Renal pelvis (tissue), 12 donors: ENCODE measurements at places on chromosomes 4 and X.

DNA sequence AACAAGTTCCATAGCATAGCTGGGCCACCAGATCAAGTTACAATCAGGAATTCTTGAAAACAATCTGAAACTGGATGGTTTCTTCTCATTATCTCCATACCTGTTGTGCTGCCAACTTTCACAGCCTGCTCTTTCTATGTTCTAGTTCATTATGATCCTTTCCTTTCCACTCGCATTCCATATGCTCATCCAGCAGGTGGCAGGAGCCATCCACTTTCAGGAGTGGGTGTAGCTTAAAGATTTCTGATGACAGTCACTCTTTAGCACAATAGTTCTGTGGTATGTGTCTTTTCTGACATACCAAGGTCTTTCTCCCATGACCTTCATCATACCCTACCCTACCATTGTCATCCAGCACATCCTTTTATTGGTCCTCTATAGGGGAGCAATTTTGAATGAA, 46.4 kb downstream of the PAGE2 start:
- peak; percentile 40 for DNase-seq

GRCh38 chrX:137432609-137433008, 133.3 kb upstream of the ZIC3 start:
- no peak for DNase-seq

GRCh38 chr4:8258552-8259212, 10.9 kb upstream of the HTRA3 start:
- DNase-seq: no peak

DNA sequence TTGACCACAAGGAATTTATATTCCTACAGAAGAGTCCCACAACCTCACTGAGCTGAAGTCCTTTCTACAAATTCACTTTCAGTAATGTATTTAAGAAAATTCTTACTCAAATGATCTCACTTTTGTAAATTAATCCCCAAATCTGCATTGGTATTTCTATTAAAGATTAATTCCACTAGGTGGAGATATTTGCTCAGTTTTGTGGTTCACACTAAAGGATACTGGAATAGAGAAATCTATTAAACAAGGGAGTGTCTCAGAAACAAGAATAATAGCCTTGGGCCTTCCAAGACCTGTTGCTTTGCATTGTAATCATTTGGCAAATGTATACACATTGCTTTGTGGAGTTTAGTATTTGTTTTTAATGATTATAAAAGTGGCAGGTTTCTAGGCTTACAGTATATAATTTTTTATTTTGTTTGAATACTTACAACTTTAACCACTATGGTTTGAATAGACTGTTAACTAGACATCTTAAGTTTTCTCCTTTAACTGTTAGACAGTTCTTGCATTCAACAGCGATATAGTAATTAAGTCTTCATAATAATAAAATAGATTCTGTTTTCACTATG, 25.9 kb downstream of the CFAP299 start:
- peak; percentile 11 for DNase-seq

DNA sequence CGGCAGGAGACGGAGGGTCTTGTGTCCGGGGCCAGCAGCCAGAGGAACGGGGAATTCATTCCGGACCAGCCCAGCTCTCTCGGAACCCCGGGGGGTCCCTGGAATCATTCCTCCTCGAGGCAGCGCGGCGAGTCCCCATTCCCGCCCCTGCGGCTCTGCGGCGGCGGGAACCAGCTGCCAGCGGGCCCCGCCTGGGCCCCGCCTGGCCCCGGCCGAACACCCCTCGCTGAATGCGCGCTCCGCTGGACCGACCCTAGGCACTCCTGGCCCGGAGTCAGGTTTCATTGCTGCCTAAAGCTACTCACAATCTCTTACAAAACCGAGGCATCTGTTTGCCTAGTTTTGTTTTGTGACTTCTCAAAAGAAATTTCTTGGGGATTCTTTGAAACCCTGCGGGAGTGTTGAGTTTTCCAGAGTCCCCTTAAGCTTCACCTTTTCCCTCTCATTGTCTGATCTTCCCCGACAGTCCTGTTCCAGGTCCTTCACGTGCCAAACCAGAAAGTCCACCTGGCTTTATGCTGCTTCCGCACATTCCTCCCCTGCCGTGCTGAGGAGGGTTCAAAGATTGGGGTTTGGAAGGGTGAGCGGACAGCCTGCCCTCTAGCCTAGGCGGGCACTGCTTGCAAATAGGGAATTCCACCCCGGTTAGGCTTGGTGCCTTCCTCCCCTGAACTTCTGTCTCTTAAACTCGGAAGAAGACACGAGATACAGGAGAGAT, 789 bp downstream of the ARHGAP10 start:
- peak; percentile 71 for DNase-seq

- no peak for DNase-seq
These were observed 44.2 kb downstream of the SH3RF1 start for GRCh38 chr4:169226565-169226964.

- DNase-seq: peak; percentile 59
These were observed 1.3 kb downstream of the CAMK2D start for GRCh38 chr4:113760094-113760794.

DNA sequence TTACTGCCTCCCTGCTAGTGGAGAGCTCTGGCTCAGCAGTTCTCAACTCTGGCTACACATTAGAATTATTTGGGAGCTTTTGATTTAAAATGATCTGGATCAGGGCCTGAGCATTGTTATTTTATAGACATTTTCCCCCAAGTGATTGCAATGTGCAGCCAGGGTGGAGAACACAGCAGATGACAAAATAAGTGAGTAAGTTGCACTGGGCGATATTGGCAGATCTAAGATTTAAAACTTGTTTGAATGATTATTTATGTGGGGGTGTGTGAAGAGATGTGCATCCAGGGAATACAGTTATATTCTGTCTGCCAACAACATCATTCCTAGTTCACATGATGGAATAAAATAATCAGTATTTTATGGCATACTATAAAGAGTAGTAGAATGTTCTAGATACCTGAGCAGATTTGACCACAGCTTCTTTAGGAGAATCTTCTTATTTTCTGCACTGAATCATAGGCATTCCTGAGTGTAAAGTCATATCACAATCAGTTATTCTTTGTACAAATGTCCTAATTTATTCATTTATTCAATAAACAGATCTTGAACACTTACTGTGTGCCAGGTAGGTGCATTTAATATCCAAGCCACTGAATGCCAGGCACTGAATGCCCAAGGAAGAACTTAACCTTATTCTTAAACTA, 123.9 kb downstream of the UCHL1 start:
- no peak for DNase-seq

DNA sequence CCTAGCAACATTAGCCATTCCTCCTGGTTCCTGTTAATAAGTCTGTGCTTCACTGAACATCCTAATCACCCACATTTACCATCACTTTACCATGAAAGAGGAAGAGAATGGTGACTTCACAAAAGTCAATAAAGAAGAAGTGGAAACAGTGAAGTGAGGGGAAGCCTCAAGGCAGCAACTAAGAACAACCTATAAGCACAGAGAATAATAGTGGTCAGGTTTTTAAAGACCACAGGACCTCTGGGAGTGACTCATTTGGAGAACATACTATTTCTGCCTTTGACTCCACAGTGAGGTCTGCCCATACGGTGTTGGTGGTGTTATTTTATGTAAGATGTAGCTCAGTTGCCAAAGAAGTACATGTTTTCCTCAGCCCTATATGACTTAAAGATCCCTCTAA, 86.0 kb upstream of the TET2 start:
- no peak for DNase-seq

DNA sequence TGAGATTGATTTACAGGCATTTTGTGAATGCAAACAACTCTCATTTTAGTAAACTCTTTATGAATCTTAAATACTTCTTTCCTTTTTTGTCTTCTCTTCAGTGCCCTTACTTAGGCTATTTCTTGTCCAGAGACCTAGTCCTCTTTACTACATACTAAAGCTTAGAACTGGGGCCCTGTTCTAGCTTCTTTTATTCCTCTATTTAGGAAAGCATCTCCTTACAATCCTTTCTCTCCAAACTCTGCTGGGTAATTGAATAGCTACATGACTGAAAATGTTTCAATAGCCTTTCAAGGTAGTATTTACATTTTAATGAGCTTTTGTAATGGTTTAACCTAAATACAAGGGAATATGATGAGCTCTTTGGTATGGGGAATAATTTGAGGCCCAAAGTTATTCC, 1701.5 kb upstream of the TENM3 start:
- DNase-seq: no peak

GRCh38 chrX:109709129-109709631, 23.9 kb downstream of the ACSL4 start:
- DNase-seq: peak; percentile 64

DNA sequence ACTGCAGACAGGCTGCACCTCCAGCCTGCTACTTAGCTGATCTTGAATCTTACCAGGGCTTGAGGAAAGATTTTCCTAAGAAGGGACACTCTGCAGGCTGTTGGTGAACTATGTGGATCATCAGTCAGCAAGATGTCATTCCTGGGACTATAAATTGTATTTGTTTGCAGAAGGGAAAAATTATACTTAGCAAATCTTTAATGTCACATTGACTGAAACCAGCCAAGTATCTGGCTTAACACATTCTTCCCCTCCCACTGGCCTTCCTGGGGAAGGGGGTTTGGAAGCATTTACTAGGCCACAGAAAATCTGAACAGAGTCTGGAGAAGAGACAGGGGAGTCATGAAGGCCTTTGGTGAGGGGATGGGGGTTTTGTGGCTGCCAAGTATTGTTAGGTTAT, 156.7 kb upstream of the EOLA2 start:
- no peak for DNase-seq

DNA sequence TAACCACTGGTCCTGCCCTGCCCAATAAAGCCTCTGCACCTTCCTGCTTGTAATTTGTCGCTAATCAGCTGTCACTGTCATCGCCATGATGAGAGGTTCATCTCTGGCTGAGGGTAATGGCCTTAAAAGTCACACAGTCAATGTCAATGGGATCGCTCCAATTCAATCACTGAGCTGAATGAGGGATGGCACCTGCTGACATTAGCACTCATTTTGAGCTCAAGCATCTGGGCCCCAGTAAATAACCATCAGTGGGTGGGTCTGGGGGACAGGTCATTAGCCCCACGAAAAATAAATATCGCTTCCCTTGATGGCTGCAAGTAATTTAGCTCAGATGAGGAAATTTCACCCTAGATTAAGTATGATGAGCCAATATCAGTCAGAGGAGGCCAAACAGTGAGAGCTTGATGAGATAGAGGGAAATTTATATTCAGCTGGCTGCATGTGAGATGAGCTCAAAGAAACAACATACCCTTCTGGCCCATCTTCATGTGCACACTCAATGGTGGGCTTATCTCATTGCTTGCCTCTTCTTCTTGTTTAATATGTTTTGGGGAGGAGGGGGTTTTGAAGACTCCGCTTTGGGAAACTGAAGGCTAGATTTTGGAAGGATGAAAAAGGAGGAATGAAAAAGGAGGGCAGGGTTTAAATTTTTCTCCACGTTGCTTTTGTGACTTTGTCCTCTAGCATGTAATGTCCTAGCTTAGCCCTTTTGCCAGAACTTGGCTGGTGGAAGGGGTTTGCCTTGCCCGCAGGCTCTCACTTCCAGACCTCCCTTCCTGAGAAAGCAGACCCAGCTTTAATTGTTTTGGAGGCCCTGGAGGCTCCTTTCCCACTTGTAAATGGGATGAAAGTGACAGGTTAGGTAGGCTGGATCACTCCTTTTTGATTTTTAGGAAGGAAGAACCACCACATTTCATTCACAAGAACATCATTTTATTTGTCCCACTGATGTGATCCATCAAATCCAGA, 84.8 kb upstream of the PAQR3 start:
- no peak for DNase-seq

- DNase-seq: peak; percentile 71
These were observed 37.7 kb upstream of the ARAF start for GRCh38 chrX:47523297-47523696.

GRCh38 chr4:110064295-110064694, 134.1 kb downstream of the ELOVL6 start:
- no peak for DNase-seq

- DNase-seq: peak; percentile 12
These were observed at the start of gene NLGN4X for GRCh38 chrX:6228720-6229119. Gene NLGN4X, minus strand, starts transcription at chrX:6228867. Its CDS starts 77,401 bp downstream, at chrX:6151466.

DNA sequence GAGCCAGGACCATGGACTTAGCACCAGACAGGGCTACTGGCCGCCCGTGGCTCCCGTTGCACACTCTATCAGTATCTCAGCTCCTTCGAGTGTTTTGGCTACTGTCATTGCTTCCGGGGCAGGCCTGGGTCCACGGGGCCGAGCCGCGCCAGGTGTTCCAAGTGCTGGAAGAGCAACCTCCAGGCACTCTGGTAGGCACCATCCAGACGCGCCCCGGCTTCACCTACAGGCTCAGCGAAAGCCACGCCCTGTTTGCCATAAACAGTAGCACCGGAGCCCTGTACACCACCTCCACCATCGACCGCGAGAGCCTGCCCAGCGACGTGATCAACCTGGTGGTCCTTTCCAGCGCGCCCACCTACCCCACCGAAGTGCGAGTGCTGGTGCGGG, 1.6 kb downstream of the FAT4 start:
- peak; percentile 26 for DNase-seq

GRCh38 chr4:144336633-144337032, 196.1 kb upstream of the GYPA start:
- DNase-seq: no peak

DNA sequence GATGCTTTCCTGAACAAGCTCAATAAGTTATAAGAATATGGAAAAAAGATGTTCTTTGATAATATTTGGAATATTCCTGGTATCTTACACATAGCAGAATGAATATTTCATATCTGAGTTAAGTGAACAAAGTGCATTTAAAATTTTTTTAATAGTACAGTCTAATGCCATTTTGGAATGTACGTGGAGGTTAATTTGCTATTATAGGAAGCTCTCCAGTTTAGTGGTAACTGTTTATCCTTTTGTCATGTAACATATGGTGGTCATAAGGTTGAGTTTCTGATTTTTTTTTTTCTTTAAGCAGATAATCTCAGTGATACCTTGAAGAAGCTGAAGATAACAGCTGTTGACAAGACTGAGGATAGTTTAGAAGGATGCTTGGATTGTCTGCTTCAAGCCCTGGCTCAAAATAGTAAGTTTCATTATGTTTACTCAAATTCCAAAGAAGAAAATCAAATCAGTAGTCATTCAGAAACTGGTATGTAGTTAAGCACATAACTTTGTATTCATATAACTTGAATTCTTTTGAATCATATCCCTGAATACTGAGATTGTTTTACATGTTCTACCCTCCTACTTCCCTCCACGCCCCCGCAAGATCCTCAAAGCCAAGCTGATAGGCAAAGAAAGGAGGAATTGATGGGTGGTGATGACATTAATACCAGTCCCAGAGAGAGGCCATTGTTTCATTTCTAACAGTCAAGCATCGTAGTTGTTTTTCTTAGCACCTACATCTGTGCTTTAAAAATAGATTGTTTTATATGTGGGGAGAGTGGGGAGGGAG, 32.1 kb downstream of the RAP1GDS1 start:
- DNase-seq: no peak
